ENCODE measurements at places on chromosomes 13 and 19.
A peak's percentile ranks its signal among the peaks of the same experiment; 100 is the strongest.

DNA sequence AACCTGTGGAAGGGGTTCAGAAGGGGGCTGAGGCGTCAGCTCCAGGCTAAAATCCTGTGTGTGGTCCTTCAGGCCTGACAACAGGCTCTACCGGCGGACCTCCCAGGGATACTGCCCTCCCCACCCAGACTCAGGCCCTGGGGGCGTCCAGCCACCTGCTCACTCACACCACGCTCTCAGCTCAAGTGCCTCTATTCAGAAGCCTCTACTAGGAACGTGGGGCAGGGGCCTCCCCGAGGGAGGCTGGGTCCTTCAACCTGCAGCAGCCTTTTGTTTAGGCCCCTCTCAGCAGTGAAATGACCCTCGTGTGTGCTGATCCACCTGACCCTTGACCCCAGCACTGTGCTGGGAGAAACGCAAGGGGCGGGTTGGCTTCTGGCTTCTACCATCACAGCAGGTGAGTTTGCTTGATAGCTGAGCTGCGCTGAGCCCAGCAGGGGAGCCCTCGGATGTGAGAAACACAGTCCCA, 10.6 kb downstream of the PLPP2 start:
- no peak for DNase-seq

GRCh38 chr13:67139551-67139950, 90.6 kb downstream of the PCDH9 start:
- no peak for DNase-seq

DNA sequence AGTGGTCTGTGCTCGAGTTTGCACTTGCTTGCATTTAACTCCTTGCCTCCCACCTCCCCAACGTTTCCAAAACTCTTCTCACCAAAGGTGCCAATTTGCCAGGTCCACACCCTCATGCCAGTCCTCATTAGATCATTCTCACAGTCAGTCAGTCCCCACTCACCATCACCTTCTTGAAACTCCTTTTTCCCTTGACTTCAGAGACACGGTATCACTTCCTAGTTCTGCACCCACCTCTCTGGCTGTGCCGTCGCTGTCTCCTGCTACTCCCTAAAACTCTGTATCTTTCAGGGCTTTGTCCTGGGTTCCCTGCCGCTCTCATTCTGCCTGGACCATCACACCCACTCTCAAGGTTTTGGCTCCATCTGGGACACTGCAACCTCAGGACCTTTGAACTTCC, 19.6 kb downstream of the OLFM2 start:
- DNase-seq = no peak

DNA sequence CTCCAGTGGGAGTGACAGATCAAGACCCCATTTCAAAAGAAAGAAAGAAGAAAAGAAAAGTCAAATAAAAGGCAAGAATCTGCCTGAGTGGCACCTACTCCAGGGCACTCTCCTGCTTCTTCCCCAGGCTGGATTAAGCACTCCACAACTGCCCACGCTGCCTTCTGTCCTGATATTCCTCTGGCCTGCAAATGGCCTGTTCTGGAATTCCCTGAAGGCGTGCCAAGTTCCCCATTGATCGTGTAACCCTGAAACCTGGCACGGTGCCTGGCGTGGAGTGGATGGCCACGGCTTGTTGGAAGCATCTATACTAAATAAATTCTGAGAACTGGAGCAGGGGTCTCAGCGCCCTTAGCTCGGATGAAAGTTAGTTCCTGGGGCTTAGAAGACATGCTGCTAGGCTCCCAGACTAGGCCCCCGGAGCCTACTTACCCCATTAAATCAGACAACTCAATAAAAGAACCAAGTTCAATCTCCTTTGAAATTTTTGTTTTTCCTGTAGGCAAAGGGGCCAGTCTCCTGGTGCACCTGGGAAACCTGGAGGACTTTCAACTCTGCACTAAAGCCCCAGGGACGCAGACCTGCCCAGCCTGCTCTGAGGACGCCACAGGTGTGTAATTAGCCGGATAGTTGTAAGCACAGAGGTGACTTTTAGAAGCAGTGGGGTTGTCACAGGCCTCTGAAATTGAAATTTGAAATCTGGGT, 21.9 kb downstream of the ANKRD27 start:
- DNase-seq = no peak

GRCh38 chr19:412356-413355, 3.7 kb upstream of the C2CD4C start:
- no peak for DNase-seq

DNA sequence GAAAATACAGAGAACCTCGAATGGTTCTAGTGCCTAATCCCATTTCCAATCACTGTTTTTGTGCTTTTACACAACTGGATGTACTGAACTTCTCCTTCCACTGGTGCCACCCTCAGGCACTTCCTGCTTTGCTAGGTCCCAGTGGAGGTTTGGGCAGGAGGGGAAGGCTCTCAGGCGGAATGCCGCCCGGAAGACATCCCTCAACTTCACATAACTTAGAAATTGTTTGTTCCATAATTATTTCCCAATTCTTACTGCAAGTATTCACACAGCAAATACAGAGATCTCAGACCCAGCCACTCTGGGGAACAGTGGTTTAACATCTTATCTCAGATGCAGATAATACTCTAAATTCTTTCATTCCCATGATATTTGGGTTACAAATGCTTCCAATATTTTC, 195.7 kb upstream of the IPO5 start:
- DNase-seq = no peak

GRCh38 chr13:112624602-112625430, 36.9 kb upstream of the TUBGCP3 start:
- no peak for DNase-seq

DNA sequence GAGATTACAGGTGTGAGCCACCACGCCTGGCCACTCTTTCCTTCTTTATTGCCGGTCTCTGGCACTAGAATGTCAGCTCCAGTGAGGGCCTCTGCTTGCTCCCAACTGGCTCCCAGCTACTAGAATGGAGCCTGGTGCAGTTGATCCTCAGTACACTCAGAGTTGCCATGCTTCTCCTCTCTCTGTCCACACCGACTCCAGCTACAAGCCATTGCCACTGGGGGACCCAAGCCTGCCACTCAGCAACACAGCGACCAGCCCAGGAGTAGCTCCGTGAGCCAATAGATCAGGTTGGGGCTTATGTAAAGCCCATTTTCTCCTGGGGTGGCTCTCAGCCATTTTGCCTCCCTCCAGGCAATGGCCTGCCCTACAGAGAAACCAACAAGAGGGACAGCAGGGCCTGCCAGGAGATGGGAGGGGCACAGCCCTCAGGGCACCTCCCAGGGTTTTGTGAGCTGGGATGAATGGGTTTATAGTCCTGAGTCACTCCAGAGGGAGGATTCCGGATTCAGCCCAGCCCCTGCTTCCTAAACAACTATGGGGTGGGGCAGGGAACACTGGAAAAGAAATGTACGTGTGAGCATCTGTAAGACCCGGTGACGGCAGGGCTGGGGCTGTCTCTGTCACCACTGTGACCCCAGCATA, 36.5 kb downstream of the OPA3 start:
- DNase-seq = no peak

DNA sequence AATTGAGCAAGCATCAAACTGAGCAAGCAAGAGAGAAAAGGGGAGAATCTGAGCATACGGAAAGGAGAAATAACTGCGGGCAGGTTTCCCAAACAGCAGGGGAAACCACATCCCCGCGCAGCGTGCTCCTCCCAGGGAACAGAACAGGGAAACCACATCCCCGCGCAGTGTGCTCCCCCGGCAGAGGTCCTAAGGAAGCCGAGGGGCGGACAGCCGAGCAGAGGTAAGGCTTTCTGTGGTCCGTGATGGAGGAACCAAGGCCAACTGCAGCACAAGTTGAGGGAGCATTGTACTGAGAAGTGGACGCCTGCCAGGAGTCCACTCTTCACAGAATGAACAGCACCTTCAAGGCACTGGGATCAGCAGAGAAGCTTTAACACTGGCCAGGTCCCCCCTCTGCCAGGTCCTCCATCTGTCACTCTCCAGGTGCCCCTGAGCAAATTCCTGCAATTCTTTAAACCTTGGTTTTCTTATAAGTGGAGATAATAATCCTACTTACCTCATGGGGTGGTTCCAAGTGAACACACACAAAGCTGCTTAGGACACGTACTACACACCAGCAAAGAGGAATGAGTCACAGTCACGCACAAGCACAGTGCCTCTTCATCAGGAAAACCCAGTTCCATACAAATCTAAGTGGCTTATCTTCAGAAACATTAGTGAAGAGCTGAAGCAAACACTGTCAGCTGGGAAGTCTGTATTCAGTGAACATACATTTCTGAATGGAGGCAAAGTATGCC, 23.0 kb upstream of the LAMP1 start:
- DNase-seq = no peak

GRCh38 chr13:91134803-91135184, 212.7 kb upstream of the MIR17HG start:
- DNase-seq = peak; percentile 32

DNA sequence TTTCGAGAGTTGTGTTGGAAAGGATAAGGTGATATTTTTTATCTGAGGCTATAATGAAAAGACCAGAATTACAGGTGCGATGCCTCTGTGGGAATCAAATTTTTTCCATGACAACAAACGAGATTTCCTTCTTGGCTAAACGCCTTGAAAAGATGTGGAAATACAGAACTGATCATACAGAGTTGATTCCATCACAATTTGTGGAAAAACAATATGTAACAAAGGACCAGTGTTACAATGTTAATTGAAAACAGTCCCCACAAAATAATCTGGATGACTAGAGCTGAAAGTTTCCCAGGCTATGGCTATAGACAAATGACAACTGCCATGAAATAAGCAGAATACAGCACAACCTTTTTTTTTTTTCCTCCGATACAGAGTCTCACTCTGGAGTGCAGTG, 628.9 kb downstream of the DIAPH3 start:
- no peak for DNase-seq

GRCh38 chr13:34156841-34157365, 339.0 kb downstream of the RFC3 start:
- DNase-seq = peak; percentile 85

DNA sequence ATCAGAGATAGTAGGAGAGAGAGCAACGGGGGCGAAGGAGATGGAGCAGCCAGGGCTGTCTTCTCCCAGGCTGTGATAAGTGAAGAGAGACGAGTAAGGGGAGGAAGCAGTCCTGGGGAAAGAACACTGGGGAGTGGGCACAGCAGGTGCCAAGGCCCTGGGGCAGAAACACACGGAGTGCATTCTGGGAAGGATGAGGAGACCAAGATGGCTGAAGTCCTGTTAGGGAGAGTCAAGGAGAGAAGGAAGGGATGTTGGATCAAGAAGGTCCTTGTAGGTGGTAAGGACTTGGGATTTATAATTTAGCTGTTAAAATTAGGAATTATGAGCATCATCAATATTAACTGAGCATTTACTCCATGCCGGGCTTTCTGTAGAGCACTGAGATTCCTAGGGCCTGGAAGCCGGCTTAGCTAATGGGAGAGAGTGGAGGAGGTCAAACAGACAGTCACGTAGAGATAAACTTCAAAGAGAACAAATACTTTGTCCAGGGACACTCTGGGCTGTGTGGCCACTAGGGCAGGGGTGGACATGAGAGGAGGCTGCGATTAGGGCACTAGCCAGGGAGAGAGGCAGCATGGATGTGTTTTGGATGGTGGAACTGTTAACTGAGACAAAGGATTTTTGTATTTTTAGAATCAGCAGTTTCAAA, 134.2 kb upstream of the PEG3 start:
- DNase-seq = no peak

GRCh38 chr19:30679153-30679702, 307.0 kb downstream of the ZNF536 start:
- no peak for DNase-seq

GRCh38 chr13:73544175-73544574, 485.4 kb downstream of the KLF5 start:
- no peak for DNase-seq

- DNase-seq = no peak
Measured at GRCh38 chr13:101492251-101492910, 39.9 kb downstream of the ITGBL1 start.

GRCh38 chr19:33641261-33641660, 19.5 kb downstream of the CHST8 start:
- DNase-seq = no peak

GRCh38 chr19:18833141-18833476, 1.4 kb downstream of the UPF1 start:
- DNase-seq = no peak

DNA sequence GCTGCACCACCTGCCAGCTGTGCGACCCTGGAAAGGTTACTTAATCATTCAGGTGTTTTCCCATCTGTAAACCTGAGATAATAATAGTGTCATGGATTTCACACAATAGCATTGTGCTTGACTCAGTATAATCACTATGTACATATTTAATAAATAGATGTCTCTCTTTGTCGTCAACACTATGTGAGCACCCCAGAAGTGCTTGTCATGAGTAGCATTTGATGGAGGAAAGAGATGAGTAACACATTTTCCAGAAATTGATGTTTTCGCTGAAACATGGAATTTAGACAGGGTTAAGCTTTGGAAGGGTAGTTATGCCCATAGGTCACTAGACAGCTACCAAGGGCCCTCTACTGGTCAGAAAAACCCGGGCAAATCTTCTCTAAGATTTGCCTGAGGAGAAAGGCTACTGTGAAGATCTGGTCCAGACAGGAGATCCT, 9.5 kb upstream of the MBNL2 start:
- DNase-seq = no peak

GRCh38 chr13:41317243-41317642, 6.2 kb downstream of the NAA16 start:
- no peak for DNase-seq

DNA sequence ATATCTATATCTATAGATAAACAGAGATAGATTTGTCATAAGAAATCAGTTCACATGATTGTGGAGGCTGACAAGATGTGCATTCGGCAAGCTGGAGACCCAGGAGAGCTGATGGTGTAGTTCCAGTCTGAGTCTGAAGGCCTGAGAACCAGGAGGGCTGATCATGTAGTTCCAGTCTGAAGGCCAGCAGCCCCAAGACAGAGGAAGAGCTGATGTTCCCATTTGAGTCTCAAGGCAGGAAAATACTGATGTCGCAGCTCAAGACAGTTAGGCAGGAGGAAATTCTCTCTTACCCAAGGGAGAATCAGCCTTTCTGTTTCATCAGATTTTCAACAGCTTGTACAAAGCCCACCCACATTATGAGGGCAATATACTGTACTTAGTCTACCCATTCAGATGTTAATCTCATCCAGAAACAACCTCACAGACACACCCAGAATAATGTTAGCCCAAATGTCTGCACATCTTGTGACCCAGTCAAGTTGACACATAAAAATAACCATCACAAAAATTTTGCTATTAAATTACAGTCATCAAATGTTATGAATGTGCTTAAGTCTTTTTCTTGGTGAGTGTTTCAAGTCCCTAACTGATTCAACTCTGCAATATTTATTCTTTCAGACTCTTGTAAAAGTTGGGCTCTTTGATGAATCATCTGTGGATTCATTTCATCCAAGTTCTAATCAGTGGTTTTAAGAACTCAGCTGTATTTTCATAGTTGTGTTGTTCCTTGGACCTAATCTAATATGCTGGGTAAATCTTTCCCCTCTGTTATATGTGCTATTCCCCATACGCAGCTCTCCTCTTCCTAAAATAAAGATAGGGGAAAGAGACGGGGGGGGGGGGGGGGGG, 22.7 kb upstream of the LRCH1 start:
- DNase-seq = no peak

DNA sequence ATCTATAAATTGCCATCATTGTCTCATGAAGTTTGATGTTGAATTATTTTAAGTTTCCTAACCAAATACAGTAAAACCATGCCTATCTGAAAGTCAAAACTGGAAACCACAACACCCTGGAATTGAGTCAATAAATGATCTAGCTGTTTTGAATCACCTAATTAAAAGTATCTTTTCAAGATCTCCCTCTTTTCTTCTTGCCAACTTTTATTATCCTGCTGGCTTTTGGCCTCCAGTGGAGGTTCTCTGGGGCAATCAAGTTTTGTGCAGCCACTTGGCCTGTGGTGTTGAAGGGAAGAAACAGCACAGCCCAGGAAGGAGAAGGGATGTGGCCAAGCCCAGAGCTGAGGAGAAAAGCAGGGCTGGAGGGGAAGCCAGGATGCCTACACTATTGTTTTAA, 255.4 kb downstream of the COG6 start:
- DNase-seq = no peak

GRCh38 chr13:42140494-42140893, 92.0 kb downstream of the DGKH start:
- DNase-seq = no peak
